ENCODE measurements at places on chromosomes 7 and 10.
A peak's percentile ranks its signal among the peaks of the same experiment; 100 is the strongest.

- no peak for DNase-seq
Observed at GRCh38 chr7:131786204-131786603, 229.8 kb upstream of the PODXL start.

- no peak for DNase-seq
Observed at GRCh38 chr7:5424749-5425506, 1.3 kb upstream of the TNRC18 start.

DNA sequence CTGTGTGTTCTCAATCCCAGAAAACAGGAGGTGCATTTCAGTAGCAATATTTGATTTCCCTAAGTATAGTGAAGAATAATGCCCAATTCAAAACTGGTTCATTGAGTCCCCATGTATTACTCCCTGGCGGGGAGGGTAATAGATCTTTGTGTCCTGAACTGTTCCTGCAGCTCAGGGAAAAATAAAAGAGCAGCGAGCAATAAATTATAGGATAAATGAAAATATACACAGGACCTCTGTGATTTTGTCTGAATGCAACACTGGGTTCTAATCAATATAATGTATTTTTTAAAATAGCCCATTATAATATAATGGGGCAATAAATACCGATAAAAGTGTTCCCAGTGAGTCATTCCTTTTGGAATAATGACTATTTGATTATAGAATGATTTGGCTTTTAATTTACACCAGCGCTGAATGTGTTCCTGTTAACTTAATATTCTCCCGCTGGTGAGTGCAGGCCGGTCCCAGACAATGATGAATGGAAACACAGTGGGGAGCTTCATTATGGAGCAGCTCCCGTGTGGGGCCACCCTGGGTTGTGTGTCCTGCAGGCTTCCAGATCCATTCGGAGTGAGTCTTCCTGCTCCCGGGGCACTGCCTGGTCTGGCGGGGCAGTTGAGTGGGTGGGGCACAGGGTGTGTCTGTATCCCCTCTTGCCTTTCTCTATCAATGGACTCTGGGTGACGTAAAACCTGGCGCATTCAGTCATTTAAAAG, 263.1 kb downstream of the ACTR3B start:
- no peak for DNase-seq

- DNase-seq: no peak
Observed at GRCh38 chr10:82551506-82551905, 676.5 kb downstream of the NRG3 start.

DNA sequence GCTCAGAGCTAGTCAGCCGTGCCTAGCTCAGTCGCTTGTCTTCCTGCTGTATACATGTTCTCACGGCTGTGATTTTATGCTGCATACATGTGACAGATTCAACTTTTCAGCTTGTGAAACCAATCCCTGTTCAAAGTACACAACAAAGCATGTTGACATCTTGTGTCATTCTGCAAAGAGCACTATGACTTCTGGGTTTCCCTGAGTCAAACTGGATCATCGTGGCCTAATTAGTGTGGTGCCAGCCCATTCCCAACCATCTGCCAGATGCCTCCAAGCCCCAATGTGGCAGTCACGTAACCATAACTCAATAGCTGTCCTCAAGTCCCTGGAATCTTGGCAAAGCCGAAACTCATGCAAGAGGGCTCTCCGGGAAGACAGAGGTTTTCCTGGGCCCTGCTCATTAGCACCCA, 144.8 kb downstream of the MYOF start:
- DNase-seq: no peak

GRCh38 chr7:69256634-69257081, 341.6 kb upstream of the AUTS2 start:
- no peak for DNase-seq

DNA sequence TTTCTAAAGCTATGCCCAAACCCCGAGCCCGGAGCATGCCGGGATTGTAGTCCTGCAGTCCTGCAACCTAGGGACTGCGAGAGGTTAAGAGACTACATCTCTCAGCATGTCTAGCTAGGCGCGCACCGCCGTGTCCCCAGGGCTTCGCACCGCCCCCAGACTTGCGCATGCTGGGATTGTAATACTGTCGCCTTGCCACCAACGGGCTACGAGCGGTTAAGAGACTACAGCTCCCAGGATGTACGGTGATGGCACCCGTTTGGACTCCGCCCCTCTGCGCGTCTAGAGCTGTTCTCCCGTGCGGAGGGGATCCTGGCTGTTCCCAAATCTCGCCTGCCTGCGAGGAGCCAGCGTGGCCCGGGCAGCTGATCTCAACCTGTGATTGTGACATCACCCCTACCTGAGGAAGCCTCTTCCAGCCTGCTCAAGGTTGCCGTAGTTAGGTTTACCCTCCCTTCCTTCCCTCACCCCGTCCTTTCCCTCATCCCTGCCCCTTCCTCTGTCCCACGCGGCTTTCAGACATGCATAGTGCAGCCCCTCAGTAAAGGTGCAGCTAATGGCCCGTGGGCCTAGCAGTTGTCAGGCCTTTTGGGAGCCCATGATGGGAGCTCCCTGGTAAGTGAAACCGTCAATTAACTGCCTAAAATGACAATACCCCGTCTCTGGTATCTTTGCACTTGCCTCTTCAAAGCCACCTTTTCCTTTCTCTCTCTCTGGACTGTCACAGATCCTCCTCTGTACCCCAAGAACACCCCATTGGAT, 6.3 kb upstream of the ZNF736 start:
- peak; percentile 84 for DNase-seq

- DNase-seq: no peak
Observed at GRCh38 chr7:545470-545869, 25.8 kb upstream of the PDGFA start.

DNA sequence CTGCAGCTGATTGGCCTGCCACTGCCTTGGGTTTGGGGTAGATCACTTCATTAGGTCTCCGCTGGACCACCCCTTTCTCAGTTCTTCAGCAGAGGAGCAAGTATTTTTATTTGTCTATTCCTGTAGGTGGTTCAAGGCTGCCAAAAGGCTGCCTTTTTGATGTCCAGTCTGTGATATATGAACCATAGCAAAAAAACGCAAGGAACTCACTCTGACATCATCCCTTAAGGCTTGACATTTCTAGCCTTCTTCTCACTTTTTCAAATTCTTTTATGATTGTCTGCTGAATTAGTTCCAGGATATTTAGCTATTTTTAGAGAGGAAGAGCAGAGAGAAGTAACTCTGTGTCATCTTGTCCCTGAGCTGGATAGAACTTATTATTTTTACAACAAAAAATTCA, 269.2 kb downstream of the BAMBI start:
- no peak for DNase-seq

DNA sequence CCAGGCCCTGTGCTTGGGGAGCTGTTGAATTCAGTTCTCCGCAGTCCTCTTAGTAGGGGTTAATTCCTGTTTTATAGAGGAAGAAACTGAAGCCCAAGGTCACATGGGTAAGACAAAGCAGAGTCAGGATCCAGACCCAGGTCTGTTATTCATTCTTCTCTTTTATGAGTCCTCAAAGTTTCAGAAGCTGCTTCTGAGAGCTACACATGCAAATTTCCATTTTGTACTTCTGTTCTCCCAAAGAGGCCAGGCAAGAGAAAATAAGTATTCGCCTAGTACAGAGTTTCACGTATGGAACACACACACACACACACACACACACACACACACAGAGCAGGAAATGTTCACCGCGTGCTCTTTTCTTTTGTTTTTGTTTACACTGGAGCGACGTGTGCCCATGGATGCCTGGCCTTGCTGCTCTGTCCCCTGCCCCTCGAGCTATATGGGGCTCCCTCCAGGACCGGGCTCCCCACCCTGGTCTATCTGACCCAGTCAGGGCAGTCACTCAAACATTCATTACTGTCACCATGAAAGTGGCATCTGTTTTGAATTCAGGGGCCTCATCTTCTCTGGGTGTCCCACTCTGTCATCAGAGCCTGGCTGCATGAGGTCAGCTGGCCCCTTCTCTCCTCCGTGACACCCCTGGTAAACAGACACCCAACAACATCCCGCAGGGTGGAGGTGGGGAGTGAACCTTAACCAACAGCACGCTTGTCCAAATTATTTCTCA, 84.4 kb downstream of the TNS3 start:
- no peak for DNase-seq

GRCh38 chr7:2282185-2282751, 32.0 kb downstream of the SNX8 start:
- no peak for DNase-seq

GRCh38 chr7:27603813-27604212, 58.9 kb downstream of the HIBADH start:
- no peak for DNase-seq

- no peak for DNase-seq
Observed at GRCh38 chr10:128027306-128027705, 98.9 kb downstream of the MKI67 start.

DNA sequence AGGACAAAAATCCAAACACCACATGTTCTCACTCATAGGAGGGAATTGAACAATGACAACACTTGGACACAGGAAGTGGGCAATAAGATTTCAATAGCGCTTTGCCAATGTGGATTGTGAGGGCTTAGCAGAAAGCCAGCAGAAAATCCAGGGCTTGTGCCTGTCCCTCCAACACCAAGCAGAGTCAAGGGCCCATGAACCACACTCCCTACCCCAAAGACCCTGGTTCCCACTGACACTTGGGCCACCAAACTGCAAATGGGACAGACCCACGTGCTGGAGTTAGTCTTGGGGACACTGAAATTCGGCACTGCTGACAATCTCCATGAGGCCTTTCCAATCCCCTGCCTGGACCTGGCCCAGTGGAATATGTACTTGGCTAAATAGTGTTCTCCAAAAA, 67.0 kb downstream of the GRID1 start:
- no peak for DNase-seq

DNA sequence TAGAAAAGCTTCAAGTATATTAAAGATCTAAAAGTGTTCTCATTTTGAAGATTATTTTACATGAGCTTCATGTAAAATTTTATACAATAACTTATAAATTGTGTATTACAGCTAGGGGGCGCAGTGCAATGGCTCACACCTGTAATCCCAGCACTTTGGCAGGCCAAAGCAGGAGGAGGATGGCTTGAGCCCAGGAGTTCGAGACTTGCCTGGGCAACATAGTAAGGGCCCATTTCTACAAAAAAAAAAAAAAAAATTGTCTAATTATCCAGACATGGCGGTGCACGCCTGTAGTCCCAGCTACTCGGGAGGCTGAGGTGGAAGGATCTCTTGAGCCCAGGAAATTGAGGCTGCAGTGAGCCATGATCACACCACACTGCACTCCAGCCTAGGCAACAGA, 16.6 kb downstream of the ACBD5 start:
- DNase-seq: no peak

DNA sequence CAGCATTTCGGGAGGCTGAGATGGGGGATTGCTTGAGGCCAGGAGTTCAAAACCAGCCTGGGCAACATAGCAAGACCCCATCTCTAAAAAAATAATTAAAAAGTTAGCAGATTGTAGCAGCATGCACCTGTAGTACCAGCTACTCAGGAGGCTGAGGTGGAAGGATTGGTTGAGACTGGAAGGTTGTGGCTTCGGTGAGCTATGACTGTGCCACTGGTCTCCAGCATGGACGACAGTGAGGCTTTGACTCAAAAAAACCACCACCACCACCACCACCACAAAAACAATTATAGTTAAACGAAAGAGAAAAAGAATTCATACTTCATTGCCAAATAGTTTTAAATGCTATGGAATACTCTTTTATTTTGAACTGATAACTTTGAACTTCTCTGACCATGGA, 63.4 kb downstream of the VTI1A start:
- no peak for DNase-seq

- DNase-seq: no peak
Observed at GRCh38 chr10:28587970-28588290, 55.0 kb downstream of the WAC start.

DNA sequence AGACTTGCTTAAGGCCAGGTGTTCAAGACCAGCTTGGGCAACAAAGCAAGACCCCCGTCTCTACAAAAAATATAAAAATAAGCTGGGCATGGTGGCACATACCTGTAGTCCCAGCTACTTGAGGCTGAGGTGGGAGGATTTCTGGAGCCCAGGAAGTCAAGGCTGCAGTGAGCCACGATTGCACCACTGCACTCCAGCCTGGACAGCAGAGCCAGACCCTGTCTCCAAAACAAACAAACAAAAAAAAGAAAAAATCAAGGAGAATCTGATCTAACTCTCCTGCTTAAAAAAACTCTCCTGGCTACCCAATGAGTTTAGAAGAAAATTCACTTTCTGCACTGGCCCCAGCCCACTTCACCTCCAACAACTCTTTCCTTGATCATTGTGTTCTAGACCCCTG, 1.9 kb upstream of the KPNA7 start:
- no peak for DNase-seq

DNA sequence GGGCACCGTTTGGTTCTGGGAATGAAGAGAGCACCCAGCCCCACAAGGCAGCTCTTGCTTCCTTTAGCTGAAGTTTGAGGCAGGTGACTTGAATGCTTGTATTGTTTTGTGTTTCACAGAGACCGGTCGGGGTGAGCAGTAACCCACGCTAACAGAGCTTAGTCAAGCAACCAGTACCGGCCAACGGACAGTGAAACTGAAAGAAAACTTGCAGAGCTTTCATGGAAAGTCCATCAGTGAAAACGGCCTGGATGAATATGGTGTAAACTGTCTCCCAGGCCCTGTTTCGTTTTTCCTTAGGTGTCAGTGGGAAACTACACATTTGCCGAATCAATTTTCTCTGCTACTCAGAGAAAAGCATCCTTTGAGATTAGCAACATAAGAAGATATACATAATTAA, 101.1 kb downstream of the LYZL1 start:
- no peak for DNase-seq

- DNase-seq: no peak
Observed at GRCh38 chr10:59007307-59008025, 169.0 kb upstream of the PHYHIPL start.

GRCh38 chr10:119299531-119299930, 92.2 kb downstream of the GRK5 start:
- DNase-seq: no peak

DNA sequence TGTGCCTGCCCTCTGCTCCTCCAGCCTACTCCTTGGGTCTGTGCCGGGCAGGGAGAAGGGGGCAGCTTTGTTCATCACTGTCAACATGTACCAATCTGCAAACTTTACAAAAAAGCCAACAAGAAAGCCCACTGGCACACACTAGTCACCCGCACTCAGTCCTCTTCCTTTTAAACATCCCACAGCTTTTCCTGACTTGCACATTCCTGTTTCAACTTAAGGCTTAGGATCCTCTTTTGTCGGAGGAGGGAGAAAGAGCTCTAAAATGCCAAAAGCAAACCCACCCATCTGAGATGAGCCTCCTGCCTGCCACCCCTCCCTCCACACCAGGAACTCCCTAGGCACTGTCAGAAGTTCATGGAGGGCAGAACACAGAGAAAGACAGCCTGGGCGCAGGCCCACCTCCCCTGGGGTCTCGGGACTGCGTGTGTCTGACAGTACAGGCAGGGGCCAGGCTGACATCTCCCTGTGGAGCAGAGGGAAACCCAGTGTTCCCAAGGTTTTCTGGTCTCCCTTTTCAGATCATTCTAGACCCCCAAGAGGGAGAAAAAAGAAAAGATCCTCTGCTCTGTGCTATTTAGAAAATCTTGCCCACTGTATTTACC, 5.4 kb downstream of the PDIA4 start:
- no peak for DNase-seq
